ENCODE measurements at places on chromosomes 1 and 21.

DNA sequence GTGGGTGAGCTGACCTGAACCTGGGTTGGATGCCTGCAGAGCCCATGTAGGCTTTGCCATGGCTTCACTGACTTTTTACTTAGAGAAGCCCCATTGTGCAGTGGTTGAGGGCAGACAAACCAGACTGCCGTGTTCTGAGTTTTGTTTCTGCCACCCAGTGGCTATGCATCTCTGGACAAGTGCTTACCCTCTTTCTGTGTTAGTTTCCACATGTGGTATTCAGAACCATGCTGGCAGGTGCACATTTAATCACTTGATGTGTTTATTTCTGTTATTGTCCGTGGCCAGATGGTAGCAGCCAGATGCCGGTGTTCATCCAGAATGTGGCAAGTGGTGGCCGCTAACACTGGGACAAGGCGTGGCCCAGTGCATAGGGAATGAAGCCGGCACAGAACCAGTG is 10.3 kb upstream of the PTPN7 start:
- no peak for DNase-seq

DNA sequence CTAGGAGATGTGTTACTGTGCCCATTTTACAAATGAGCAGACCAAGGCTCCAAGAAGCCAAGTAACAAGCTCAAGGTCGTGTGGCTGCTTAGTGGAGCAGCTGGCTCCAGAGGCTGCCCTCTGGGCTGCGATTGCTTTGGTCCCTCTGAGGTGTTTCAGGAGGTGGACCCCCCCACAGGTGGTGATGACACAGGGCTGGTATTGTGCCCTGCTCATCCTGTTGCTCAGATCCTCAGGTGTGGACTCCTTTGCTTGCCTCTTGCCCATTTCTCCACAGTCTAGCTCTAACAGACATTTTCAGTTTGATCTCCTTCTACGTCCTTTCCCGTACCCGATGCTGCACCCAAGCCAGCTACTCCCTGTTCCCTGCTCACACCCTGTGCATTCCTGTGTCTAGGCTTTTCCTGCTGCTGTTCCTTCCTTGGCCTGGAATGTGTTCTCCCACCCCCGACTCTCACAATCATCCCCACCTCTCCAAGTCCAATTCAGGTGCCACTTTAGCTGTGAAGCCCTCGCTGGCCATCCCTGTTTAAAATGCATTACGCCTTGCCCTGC is 28.1 kb upstream of the GRHL3 start:
- no peak for DNase-seq

DNA sequence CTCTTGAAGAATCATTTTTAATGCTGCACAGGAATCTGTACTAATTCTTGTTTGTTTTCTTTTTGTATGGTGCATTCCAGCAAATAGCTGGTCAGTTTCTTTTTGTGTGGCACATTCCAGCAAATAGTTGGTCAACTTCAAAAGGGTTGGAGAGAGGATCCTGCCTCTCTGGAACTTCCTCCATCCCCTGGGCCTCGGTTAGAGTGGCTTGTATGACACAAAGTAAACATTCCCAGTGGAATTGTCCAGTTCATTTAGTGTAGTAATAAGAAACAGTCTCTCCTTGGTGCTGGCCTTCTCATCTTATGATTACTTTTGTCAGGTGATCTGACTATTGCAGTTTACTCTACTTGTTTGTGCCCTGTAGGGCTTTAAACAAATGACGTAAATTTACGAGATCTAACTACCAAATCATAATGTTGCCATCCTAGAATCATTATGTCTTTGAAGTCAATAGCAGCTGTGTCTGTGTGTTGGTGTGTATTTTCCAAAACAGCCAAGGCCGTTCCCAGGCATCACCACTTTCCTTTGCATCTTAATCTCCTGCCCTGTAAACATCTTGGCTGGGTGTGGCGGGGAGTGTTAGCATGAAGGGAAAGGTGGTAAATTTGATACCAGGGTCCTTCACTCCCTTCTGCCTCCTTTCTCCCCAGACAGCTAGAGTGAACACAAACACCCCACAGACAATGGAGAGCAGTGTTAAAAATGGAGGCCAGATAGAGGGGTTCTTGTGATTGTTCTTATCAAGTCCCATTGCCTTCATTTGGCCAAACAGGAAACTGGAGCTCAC is 77.9 kb downstream of the CDC7 start:
- DNase-seq: no peak

DNA sequence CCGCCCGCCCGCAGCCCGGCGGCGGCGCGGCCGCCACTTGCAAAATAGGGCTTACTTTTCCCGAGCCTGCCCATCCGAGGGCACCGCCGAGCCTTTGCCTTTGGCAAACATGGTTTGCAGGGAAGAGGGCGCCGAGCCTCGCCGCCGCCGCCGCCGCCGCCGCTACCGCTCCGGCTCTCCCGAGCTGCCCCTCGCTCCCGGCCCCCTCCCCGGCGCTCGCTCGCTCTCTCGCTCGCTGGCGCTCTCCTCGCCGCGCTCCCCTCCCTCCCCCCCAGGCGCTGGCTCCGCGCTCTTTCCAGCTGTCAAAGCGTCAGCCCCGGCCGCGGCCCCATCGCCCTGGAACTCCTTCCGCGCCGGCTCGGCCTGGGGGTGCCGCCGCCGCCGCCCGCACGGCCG is 298 bp downstream of the SSBP3 start:
- DNase-seq: no peak

DNA sequence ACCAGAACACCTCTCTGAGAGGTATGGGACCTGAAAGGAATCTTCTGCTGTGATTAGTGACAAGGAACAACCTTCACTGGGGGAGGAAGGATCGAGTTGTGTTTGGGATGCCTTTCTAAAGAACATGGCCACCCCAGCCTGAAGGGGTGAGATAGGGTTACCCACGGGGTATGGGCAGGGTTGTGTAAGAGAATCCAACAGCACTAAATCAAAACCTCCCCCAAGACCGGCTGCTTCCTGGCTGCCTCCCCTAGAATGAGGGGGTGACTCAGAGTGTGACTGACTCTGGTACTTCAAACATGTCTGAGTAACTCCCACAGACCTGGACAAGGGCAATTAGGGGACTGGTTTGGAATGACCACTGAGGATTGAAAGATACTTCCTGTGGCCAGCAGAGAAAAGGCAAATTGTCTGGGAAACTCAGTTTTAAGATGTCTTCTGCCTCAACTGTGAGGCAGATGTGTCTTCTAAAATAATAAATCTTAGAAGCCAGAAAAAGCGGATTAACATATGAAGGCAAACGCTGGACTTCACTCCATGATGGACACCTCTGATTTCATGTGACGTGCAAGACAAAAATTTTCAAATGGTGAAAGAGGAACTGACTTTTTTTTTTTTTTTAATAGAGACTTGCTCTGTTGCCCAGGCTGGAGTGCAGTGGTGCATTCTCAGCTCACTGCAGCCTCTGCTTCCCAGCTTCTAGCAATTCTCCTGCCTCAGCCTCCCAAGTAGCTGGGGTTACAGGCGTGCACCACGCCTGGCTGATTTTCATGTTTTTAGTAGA is 6.7 kb upstream of the PTPN14 start:
- no peak for DNase-seq

DNA sequence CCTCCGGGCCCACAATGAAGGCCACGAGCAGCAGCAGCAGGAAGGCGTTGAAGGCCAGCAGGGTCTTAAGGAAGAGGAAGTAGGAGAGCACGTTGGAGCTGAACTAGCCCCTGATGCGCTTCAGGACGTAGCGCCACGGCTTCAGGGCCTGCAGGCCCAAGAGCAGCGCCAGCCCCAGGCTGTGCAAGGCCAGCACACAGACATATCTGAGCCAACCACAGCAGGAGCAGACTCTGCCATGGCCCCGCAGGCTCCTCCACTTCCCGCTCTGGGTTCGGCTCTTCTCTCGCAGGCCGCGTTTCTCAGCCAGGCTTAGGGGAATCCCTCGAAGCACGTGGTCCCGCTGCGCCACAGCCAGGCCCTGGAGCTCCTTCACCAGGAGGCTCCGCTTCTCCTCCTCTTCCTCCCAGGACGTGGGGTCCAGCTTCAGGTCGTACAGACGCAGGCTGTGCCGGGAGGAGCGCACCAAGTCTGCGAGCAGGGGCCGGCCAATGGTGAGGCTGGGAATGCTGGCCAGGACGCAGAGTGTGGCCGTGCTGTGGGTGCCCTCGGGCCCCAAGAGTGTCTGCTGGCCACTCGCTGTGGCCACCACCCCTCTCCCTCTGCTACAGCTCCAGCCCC is 41.7 kb downstream of the ZNF691 start:
- DNase-seq: no peak

DNA sequence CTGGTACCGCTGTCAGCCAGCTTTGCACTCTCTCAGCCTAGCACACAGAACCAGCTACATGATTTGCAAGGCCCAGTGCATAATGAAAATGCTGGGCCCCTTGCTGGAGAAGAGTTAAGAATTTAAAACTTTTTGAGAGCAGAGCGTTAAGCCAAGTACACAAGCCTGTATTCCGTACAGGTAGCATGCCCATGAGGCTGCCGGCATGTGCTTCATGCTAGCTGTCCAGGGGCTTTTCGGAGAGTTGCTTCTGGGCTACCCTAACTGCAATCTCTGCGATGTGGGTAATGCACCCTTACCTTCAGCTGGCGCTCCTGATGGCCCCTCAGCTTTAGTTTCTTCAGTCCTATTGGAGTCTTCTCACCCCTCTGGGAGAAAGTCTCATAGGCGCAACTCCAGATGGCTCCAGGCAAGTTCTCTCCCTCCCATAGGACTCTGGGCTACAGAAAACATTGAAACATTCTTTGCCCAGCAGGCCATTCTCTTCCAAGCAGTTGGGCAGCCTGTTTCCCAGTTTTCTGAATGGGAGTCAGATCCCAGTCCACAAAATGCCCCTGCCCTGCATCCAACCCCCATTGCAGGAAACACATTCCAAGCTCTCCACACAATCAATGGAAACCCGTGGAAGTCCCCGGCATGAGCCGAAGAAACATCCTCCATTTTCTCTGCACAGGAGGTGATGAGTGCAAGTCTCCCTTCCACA is 5.7 kb upstream of the AKT3 start:
- DNase-seq: no peak

GRCh38 chr1:24098943-24099638 is 12.8 kb downstream of the MYOM3 start:
- no peak for DNase-seq

DNA sequence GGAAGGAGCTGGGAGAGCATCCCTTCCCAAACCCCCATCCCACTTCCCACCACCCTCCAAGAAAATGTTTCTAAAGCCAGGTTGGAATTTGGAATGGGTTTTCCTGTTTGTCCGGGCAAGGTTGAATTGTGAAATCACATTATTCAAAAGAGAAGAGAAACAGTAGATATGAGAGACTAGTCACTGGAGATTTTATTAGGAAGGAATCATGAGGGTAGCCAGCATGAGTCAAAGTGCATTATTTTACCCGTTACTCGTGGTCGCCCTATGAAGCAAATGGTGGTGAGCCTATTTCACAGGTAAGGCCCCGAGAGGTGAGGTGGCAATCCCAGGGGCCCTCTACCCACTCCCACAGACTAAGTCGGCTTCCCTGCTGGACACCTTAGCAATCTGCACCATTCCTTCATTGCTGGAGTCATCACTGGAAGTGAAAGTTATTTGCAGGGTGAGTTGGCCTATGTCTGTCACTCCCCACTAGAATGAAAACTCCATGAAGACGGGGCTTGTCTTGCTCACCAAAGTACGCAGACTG is 52.8 kb downstream of the TOMM20 start:
- peak; percentile 56 for DNase-seq

GRCh38 chr1:199247891-199248290 is 609.1 kb downstream of the PTPRC start:
- no peak for DNase-seq
